Stimulated activated CD8-positive, alpha-beta memory T cell treated with anti-CD3 and anti-CD28 coated beads, Interleukin-7, amount 100 ng/mL, for 24 hours (primary cell): ENCODE measurements at places on chromosomes 4 and X.

GRCh38 chrX:39582091-39582490, 515.7 kb downstream of the BCOR start:
- no peak for DNase-seq

DNA sequence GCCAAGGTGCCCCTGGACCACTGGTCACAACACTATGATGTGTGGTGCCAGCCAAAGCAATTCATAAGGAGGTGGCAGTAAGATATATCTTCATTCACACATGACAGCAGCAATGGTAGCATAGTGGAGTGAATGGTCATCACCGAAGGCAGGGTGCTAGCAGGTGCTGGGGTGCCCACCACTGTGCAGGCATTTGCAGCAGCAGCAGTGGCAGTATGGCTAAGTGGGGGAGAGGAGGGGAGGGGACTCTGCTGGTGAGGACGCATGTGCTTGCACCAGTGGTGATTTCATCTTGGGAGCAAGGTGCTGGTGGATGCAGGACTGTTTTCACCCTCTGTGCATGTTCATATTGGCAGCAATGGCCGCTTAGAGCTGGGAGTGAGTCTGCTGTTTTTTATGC, 419.1 kb upstream of the KLHL4 start:
- no peak for DNase-seq

DNA sequence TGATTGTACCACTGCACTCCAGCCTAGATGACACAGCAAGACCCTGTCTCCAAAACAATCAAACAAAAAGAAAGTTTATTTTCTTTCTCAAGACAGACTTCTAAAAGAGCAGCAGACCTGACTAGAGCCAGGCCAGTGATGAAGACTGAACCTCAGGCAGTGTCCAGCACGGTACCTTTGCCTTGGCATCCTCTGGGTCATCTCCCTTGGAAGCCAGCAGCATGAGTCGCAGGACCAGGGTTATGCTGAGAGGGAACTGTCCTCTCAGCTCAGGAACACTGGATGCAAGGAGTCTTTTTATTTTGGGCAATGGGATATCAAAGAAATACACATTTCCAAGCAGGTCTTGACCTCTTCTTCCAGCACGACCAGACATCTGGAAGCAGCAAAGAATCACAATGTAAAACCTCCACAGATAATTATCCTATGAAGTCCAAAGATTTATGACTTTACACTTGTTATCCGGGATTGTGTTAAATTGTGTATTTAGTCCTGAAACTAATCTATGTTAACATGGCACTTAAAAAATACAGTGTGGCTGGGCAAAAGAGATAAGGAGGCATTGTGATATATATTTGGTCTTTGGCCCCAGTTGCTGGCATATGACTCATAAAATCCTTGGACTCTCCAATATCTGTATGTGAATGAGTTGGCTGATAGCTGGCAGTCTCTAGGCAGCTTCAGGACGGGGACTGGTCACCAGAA, 66.0 kb upstream of the DDX60 start:
- no peak for DNase-seq

DNA sequence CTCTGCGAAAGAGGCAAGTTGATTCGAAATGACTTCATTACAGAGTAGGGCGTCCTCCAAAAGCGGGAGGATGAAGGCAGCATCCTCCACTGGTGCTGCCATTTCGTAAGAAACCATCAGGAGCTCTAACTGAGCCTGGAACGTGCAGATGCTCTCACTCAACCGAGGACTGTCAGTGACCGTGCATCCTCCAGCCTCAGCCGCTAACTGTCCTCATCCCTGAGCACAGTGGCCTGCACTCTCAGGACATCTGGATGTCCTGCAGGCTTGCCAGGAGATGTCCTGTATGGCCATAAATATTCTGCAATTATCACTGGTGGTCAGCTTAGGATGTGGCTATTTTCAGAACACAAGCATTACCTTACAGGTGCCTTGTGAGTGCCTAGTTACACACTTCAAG, 107.1 kb upstream of the ADRA2C start:
- no peak for DNase-seq

DNA sequence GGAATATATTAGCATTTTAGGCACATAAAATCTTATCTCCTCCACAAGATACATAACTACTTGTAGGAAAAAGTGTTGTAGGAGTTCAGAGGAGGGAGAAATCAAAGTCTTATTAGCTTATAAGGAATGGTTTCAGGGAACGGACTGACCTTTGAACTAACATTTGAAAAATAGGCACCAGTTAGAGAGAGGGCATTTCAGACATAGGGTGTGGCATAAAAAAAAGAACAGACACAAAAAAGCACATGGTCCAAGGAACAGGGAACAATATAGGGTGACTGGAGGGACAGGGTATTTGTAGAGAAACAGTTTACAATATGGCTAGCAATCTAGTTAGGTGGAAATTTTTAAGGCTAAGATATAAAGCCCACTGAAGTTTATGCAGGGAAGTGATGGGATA, 6.4 kb downstream of the ABCB7 start:
- DNase-seq = no peak

DNA sequence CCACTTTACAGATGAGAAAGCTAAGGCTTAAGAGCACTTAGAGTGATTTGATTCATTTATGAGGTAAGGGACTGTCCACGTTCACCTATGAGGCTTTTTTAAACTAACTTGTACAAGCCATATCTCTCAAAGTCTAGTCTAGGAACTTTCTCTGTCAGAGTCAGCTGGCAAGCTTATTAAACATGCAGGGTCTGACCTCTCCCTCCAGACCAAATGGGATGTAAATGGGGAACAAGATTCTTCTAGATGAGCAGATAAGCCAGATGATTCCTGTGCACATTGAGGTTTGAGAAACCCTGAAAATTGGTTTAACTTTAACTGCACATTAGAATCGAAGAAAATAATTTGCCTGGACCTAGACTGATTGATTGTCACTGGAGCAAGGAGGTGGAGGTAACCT, 160.0 kb upstream of the SPRY1 start:
- DNase-seq = no peak

DNA sequence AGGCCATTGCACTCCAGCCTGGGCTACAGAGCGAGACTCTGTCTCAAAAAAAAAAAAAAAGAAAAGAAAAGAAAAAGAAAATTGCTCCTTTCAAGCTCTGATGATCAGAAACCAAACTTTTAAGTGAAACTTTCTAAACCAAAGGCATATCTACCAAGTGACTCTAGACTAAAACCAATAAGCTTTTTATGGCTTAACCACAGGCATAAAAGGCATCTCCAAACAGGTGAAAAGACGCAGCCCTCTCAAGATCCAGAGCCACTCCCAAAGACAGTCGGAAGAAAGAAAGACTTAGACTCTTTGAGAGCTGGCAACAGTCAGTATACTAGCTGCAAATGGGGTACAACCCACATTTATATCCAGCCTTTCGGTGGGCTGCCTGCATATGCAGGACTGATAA, 117.1 kb upstream of the AP1S2 start:
- DNase-seq = no peak

- DNase-seq = no peak
Observed at GRCh38 chr4:166064721-166065120, 191.7 kb downstream of the TLL1 start.

DNA sequence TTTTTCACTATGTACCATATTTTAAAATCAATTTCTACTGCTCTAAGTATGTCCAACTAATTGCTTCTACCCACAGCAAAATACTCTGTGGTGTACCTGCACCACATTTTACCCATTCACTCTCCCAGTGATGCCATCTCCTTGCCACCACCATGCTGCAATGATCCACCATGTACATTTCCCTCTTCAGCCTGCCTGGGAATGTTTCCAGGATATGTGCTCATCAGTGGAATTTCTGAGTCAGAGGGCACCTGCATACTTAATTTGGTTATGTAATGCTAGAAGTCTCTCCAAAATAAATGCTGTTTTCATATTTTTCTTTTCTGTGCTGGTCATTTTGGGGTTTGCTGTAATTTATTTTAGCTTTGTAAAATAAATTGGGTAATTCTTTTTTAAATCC, 33.2 kb upstream of the OCIAD2 start:
- DNase-seq = no peak

- no peak for DNase-seq
Observed at GRCh38 chrX:132732236-132732635, 226.2 kb downstream of the HS6ST2 start.

DNA sequence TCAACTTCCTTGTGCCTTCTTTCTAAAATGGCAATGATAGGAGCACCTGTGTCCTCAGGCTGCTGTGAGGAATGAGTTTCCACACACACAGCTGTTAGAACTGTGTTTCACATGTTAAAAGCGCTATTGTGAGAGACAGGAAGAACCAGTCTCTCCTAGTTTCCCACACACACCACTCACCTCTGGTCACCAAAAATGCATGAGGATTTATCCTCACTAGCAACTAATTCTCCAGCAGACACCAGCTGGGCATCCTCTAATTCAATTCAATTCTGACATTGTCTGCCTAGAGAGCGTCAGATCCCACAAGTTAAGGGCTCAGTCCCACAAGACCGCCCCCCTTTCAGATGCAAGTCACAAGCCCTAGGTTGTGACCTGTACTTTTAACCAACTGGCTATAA, 29.0 kb upstream of the SLC2A9 start:
- no peak for DNase-seq

GRCh38 chrX:21666252-21666651, 8.1 kb upstream of the KLHL34 start:
- DNase-seq = no peak

DNA sequence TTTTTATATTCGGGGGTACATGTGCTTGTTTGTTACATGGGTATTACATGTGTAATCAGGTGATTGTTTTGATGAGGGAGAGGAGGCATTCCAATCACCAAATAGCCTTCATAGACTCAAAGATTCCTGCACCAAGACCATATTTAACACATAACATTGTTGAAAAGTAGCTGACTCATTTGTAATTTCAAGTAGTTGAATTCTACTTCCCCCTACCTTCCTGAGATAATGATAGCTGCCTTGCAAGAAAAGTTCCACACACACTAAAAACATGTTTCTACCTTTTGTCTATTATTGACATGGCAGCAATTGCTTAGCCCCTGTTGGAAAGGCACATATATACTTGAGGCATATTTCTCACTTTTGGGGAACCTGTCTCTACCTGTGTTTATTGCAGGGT, 16.1 kb downstream of the PGAM4 start:
- DNase-seq = no peak

DNA sequence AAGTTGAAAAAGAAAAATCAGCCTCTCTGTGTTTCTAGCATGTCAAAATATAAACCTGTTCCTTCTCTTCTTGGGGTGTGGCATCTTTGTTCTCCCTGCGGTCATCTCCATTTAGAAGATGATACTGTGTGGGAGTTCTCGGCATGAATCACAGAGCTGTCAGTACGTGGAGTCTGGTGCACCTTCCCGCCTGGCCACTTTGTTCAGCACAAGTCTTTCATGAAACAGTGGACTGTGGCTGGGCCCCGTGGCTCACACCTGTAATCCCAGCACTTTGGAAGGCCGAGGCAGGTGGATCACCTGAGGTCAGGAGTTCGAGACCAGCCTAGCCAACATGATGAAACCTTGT, 166.5 kb downstream of the MAML3 start:
- no peak for DNase-seq

DNA sequence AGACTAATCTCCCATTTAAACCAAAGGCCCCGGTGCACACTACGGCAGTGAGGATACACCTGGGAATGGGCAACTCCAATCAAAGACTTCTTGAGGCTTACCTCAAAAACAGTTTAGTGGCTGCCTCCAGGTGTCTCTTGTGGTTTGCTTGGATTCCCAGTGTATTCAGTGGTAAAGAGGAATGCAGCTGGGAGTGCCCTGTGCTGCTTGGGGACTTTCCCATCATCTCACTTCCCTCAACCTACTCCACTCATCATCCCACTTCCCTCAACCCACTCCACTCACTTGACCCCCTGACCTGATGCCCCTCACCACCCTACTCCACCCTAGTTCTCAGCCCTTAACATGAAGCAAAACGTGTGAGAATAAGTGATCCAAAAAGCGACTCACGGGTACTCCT, 177.3 kb upstream of the ETNPPL start:
- no peak for DNase-seq

- DNase-seq = no peak
Observed at GRCh38 chr4:183448436-183448835, 4.0 kb downstream of the CDKN2AIP start.

- no peak for DNase-seq
Observed at GRCh38 chr4:139858436-139859205, 193.0 kb downstream of the MGST2 start.
